ENCODE measurements at places on chromosomes 1 and 21.
A peak's percentile ranks its signal among the peaks of the same experiment; 100 is the strongest.

DNA sequence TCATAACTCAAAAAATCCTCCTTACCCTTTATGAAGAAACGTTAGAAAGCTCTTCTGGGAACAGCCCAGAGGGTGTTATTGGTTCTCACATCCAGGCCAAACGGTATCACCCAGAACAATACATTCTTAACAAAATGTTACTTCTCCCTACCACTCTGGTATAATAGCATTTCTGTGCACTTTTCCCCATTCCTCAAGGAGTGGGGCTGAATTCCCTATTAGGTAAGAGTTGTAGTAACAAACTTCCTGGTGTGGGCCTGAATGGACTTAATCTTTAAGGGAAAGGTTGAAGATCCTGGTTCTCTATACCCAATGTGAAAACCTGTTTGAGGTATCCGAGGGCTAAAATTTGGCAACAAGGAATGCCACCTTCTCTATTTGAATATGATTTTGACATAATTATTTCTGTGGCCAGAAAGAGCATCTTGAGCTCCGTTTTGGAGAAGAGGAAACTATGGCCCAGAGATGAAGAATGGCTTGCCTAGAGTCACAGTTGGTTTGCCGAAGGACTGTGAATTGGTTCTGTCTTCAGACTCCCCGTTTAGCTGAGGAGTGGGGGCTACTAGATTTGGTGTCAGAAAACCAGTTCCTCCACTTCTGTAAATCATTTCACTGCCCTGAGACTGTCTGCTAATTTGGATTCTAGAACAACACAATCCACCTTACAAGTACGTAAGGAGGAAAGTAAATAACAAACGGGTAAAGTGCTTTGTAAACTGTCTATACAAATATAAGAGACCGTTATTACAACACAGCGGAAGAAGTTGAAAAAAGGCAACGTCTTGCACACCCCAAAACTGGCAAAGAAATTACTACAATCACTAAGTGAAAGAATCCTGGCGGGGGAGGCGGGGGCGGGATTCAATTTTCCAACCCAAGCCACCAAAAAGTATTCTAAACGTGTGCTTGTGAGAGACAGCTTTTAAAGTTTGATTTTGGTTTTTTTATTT lies 2.3 kb downstream of the ANP32E start:
- no peak for DNase-seq

DNA sequence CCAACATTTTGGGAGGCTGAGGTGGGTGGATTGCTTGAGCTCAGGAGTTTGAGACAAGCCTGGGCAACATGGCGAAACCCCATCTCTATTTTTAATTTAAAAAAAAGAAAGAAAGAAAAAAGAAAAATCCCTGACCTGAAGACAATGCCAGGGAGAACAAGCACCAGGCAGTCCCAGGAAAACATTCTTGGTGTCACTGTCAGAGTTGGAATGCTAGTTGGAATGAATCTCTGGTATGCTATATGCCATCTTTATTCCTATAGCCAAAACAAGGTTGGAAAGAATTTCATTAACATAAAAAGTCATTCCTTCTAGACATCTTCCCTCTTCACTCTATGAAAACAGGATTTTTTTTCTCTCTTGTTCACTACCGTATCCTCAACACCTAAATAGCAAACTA lies 2.8 kb downstream of the DNAJC8 start:
- no peak for DNase-seq

DNA sequence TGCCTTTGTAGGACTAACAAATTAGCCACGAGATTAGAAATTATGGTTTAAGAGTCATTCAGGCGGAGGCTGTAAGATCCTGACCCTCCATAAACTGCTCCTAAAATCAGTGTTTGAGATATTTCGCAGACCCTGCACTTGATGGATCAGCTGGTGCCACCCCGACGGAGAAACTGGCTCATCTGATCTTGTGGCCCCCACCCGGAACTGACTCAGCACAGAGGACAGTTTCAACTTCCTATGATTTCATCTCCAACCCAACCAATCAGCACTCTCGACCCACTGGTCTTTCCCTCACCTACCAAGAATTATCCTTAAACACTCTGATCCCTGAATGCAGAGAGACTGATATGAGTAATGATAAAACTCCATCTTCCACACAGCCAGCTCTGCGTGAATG lies 3.7 kb upstream of the JAM2 start:
- DNase-seq: no peak

GRCh38 chr1:223759273-223759672 lies 46.9 kb downstream of the CAPN2 start:
- no peak for DNase-seq

DNA sequence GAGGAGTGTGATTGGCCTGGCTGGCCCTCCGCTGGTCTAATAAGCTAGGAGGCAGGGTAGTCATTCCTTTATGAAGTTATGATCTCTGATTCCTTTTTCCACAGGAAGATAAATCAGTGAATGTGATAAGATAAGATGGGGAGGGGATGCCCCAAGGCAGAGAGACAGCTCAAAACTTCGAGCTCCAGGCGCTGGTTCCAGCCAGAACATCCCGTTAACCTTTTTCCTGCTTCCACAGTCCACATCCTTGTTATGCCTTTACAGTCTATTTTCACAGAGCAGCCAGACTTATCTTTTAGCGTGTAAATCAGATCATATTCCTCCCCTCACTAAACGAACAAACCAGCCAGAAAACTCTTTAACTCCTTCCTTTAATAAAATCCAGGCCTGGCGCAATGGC lies 38.5 kb upstream of the BMP8B start:
- DNase-seq: no peak

GRCh38 chr1:200228081-200228480 lies 181.8 kb downstream of the ZNF281 start:
- no peak for DNase-seq

DNA sequence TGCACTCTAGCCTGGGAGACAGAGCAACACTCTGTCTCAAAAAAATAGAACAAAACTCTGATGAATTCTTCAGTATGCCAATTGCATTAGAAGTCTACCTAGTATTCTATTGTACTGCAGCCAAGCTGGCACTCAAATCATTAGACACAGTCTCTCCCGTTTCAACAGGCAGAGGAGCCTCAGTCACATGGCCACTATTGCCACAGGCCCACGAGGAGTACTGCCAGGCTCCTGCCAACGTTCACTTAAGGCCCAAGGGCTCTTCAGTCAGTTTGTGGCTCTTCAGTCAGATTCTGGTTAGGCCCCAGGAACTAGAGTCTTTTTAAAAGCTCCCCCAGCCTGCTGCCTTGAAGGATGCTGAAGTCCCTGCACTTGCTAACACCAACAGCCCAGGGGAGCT lies 73.4 kb downstream of the SH3BGR start:
- no peak for DNase-seq

DNA sequence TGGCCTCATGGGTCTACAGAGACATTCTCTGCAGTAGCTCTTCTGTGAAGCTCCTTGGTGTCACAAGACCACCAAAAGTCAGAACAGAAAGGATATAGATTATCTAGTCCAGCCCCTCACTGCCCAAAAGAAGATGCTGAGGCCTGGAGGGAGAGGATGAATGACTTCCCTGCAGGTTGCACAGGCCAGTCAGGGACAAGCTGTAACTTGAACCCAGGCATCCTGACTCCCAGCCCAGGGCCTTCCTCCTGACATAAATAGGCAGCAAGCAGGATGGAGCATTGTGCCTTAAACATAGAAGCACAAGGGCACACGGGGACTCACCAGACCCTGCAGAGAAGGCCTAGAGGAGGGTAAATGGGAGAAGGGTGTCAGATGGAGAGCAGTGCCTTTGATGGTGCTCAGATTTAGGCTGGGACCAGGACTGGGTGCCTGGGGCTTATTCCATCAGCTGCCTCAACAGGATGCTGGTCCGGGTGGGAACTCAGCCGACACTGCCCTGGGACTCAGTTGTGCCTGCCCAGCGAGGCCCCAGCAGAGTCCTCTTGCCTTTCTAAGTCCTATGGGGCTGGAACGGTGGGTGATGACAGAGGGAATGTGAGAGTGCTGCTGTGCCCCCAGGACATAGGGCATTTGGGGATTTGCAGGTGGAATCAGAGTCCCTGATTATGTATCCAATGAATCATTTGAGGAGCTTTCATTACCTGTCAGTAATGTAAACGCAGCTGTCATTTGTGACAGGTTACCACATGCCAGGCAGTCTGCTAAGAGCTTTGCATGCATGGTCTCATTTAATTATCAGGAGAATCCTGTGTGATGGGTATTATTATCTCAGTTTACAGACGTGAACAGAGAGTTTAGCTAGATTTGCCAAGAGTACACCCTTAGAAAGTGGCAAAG lies 13.2 kb downstream of the S100A7A start:
- no peak for DNase-seq

GRCh38 chr1:23358310-23358875 lies 11.2 kb downstream of the ZNF436 start:
- DNase-seq: no peak

- no peak for DNase-seq
Measured at GRCh38 chr1:87052961-87053360, 138.5 kb downstream of the HS2ST1 start.

DNA sequence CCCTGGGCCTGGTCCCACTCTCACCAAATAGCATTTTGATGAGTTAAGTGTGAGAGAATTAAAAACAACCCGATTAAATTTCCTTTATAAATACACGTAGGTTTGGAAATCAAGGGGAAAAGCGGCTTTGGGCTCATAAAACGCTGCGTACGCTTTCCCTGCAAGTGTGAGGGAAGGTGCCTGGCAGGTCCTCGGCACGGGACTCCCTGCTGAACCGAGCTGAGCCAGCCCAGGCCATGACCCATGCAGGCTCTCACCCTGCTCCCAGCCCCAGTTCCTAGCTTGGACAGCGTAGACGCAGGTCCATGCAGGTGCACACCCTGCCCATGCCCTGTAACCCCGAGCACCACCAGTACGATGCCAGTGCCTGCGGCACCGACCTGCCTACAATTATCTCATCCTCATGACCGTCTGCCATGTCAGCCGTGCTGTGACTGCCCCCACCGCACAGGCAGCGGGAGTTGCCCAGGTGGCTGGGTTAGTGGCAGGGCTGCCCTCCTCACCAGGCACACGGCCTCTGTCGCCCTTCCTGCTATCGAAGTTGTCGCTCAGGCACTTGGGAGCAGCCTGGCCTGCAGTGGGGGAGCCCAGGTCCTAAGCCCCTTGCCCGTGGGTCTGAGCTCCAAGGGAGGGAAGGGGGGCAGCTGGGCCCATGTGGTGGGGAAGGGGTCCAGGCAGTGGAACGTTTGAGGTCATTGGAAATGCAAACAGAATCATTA lies 41.0 kb upstream of the ACTRT2 start:
- DNase-seq: no peak

GRCh38 chr21:39094847-39095579 lies 88.2 kb downstream of the PSMG1 start:
- no peak for DNase-seq

GRCh38 chr1:245558069-245558468 lies 403.3 kb downstream of the KIF26B start:
- no peak for DNase-seq

GRCh38 chr1:246320286-246320685 lies 186.8 kb downstream of the SMYD3 start:
- DNase-seq: no peak

DNA sequence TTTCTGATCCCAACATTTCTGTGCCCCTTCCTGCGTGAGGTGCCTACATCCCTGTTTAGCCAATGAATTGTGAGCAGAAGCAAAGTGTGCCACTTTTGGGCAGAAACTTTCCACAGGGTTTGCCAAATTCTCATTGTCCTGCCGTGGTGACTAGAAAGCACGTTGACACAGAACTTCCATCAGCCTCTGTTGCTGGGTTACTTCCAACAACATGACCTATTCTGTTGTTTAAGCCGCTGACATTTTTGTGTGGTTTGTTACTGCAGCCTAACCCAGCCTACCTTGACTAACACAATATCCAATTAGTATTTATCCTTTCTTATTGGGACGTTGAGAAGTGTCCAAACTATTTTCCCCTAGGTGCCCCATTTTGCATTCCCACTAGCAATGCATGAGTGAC lies 136.8 kb downstream of the URB2 start:
- no peak for DNase-seq

DNA sequence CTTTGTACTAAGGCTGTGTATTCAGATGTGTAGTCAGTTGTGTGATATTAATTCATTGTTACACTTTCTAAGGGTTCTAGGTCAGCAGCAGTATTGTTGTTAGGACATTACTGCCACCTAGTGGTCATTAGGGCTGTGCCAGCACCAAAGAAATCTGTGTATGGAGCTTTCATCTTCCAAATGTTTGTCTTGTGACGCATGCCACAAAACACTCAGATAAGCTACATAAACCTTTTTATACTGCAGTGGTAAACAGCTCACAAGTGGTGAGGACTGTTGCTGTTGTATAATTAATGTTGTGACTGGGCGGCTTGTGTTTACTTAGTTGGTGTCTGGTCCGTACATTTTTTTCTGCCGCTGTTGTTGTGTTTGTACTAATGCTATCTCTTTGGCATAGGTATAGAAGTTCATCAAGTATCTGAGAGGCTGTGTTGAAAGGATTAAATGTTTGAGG lies 51.7 kb downstream of the S1PR1 start:
- DNase-seq: peak; percentile 63

DNA sequence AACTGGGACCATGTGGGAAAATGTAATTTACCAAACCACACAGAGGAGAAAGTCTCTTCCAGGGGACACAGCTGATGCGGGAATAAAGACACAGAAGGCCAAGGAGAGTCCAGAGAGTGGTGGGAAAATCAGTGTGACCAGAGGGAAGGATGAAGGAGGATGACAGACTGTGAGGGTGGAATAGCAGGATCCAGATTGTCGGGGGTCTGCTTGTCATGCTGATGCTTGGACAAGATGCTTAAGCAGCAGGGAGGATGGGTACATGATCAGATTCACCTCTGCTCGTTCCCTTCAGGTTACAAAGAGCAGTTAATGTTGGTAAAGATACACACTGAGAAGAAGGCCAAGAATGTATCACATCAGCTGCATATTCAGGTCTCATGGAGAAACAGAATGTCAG lies 117.1 kb upstream of the ZNF644 start:
- DNase-seq: no peak

GRCh38 chr1:203210988-203211387 lies 18.5 kb downstream of the CHIT1 start:
- no peak for DNase-seq

DNA sequence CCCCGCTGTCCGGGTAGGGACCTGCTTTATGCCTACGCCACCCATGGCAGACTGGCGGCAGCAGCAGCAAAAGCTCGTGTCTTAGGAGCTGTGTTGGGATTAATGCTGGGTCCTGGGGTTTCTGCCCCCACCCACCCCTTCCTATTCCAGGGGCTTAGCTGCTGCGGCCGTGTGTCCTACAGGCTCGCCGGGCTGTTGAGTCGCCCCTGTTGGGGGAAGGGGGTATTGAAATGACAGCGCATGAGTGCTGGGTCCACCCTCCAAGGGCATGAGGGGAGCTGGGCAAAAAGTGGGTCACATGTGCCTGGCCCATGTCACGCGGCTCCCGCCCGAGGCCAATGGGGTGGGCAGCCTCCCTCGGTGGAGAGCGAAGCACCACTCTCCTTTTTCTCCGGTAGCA lies 118.3 kb upstream of the COL6A1 start:
- no peak for DNase-seq

DNA sequence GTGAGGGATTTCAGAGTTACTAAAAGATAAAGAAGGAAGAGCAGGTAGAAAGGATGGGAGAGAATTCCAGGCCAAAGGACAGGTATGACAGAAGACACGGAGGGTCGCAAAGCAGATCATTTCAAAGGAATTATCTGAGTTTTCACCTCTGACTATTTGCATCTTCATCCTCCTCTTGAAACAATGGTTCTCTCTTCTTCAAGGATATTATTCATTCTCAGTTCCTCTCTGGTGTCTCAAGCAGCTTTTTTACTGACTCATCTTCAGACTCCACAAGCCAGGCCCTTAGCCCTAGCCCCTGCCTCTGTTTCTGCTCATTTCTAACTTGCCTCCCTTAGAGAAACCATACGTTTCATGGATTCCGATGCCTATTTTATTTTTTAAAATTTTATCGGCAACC lies 15.0 kb downstream of the DDX59 start:
- no peak for DNase-seq

- no peak for DNase-seq
Measured at GRCh38 chr1:238458899-238459298, 568.2 kb upstream of the ZP4 start.
